ENCODE measurements at places on chromosomes 6 and 20.

- no peak for DNase-seq
Observed at GRCh38 chr6:154865291-154865690, 129.8 kb upstream of the TIAM2 start.

DNA sequence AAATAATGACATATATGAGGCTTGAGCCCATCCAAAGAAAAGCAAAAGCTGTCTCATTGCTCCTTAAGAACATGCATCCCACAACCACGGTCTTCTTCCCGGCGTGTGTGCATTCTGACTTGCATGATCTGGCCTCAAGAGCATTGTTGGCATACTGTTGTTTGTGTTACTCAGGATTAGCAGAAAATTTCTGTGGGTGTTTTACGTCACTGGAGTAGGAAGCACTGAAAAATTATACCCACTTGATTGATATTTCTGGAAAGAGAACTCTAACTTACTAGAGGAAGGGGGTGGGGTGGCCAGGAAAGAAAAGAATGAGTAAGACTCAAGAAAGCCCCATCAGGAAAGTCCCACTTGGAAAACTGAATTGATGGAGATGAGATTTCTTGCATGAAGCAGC lies 326.2 kb upstream of the PRDM1 start:
- no peak for DNase-seq

GRCh38 chr6:31899882-31900722 lies 1.8 kb downstream of the ZBTB12 start:
- DNase-seq = no peak

DNA sequence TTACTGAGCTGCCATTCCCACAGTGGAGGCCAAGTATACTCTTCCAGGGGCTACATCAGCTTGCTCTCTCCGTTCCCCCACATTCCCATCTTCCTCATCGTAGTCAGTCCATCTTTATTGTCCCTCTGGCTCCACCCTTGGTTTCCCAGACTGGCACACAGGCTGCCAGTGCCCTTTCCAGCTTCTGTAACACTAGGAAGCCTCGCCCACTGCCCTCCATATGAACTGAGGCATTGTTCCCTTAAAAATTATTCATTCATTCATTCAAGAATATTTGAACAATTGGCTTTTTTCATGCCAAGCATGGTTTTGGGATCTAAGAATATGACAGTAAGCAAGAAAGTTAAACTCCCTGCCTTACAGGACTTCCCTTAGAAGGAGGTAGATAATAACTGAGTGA lies 14.3 kb downstream of the ROS1 start:
- DNase-seq = no peak

GRCh38 chr20:43839793-43840199 lies 74.9 kb upstream of the TOX2 start:
- DNase-seq = no peak

DNA sequence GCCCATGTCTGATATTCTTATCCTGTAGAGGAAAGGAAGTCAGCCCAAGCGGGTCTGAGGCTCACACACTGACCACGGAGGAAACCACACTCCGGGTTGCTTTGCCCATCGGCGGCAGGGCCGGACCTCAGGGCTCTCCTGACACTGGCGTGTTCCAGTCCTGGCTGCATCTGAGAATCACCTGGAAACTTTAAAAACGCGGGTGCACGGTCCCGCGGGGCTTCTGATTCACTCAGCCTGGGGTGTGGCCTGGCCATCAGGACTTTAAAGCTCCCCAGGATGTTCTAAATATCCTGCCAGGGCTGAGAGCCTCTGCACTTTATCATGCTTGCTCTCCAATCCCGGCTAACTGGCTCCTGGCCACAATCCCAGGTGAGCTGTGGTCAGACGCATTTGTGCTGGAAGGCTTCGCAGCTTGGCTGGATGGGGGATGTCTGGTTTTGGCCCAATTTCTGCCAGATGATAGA lies 47.7 kb upstream of the DACT2 start:
- DNase-seq = no peak

DNA sequence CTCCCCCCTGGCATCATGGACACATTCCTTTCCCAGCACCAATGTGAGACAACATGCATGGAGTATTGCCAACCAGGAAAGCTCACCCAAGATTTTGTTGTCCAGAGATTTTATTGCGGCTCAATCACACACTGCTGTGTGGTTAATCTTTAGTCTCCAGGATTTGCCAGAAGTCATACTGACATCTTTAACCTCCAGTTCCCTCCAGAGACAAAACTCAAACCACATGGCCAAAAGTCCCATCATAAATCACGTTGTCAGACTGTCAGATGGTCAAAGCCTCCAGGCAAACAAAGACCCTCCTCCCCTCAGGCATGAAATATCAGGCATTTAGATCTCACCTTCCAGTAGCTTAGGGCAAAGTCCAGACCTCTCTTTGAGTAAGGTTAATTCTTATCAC lies 97.3 kb upstream of the OPRM1 start:
- DNase-seq = no peak

DNA sequence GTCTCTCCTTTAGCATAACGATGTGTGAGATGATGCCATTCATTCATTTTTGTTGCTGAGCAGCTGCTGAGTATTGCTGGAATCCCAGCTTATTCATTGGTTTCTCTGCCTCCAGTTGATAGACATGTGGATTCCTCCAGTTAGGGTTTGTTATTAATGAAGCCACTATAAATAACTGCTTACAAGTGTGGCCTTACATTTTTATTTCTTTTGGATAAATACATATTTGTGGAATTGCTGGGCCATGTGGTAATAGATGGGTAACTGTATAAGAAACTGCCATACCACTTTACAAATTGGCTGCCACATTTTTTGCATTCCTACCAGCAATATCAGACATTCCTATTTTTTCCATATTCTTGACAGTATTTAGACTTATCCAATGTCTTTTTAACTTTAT lies 2.6 kb upstream of the HLA-B start:
- no peak for DNase-seq

- no peak for DNase-seq
Observed at GRCh38 chr20:32638848-32639247, 34.9 kb downstream of the C20orf203 start.

DNA sequence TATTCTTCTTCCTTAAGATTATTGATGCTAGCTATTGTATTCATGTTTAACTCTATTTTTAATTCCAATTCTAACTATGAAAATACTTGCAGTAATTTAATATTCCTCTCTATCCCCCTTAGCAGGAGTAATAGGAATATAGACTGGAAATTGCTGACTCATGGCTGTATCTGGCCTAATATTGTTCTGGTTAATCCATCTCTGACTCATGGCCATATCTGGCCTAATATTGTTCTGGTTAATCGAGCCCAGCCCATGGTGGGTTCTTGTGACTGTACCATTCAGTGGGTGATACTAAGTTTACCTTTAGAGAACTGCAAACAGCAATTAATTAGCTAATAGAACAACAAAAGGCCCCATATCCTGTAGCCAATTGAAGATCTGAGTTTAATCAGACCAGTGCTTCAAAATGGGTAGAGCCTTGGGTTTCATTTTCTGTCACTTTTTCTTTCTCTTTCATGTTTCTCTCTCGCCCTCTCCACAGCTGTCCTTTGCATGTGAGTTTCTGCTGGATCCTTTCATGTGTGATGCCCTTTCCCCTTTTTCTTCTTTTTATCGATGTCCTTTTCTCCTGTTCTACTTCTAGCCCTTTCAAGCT lies 50.6 kb downstream of the SLC22A3 start:
- DNase-seq = no peak

GRCh38 chr20:22080985-22081384 lies 375.5 kb downstream of the PAX1 start:
- DNase-seq = no peak

DNA sequence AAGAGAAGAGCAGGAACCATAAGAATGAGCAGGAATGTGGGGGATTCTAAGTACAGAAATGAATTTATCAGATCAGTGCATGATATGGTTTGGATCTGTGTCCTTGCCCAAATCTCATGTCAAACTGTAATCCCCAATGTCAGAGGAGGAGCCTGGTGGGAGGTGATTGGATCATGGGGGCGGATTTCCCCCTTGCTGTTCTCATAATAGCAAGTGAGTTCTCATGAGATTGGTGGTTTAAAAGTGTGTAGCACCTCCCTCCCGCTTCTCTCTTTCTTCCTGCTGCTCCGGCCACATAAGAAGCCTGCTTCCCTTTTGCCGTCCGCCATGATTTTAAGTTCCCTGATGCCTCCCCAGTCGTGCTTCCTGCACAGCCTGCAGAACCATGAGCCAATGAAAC lies 49.2 kb downstream of the KHDC1L start:
- DNase-seq = no peak

DNA sequence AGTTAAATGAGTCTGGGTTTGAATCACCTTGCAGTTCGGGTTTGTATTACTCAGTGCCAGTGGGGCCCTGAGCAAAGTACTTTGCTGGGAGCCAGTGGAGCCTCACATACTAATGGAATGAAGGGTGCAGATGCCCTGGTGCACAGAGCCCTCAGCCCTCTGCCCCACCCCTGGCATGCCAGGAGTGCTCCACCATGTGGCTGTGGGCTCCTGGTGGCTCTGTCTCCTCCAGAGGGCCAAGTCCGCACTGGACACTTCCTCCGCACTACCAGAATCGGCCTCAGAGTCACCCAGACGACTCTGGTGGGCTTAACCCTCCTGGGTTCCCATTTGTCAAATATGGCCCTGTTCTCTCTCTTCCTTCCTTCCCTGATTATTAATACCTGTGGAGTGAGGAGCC lies 94.0 kb downstream of the STK35 start:
- DNase-seq = no peak

DNA sequence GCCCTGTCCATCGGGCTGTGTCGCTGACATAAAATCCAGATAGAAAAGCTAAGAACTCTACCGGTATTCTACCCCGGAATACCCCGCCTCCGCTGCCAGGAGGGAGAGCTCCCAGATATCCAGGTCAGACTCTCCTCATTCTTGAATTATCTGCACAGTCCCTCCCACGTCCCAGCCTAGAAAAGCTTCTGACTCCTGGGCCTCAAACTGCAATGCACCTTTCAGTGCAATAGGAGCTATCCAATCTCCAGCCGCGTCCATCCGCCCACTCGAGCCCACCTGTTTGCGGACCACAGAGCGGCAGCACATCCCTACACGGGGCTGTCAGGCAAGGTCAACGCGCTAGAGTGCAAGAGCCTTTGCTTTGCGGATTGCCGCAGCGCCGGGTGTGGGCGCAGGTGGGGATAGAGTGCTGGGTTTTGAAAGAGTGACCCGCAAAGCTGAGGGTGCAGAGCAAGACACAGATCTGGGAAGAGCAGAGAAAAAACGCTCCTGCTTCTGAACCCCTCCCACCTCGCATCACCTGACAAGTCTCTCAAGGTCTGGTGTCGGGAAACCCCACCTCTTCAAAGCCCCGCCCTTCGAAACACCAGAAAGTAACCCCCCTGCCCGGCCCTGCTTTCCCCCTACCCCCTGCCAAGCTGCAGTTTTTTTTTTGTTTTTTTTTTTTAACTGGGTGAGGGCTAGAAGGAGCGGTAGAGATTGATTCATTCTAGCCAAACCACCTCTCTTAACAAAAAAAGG lies 1.3 kb downstream of the TAPBP start:
- DNase-seq = peak; percentile 83

- no peak for DNase-seq
Observed at GRCh38 chr6:36716476-36717093, 19.0 kb downstream of the RAB44 start.

- DNase-seq = no peak
Observed at GRCh38 chr6:5565971-5566370, 304.7 kb downstream of the FARS2 start.

DNA sequence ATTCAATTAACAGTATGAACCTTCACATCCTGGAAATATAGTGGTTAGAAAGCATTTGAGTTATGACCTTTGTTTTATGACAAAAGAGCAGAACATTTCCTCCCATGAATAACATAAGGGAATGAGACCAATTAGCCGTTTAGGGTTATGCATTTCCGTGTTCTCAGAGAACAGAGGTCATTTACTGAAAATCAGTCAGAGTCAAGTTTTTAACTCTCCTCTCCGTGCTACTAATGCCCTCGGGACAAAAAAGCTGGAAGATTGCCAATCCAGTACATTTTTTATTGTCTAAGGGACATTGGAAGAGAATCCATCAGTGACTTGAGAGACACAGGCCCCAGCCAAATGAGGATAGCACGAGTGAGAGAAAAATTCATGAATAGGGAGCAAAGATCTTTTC lies 632.7 kb downstream of the RFPL4B start:
- DNase-seq = peak; percentile 20

- DNase-seq = no peak
Observed at GRCh38 chr6:80489911-80490635, 383.6 kb downstream of the BCKDHB start.

GRCh38 chr6:15861486-15861885 lies 198.7 kb upstream of the DTNBP1 start:
- no peak for DNase-seq

DNA sequence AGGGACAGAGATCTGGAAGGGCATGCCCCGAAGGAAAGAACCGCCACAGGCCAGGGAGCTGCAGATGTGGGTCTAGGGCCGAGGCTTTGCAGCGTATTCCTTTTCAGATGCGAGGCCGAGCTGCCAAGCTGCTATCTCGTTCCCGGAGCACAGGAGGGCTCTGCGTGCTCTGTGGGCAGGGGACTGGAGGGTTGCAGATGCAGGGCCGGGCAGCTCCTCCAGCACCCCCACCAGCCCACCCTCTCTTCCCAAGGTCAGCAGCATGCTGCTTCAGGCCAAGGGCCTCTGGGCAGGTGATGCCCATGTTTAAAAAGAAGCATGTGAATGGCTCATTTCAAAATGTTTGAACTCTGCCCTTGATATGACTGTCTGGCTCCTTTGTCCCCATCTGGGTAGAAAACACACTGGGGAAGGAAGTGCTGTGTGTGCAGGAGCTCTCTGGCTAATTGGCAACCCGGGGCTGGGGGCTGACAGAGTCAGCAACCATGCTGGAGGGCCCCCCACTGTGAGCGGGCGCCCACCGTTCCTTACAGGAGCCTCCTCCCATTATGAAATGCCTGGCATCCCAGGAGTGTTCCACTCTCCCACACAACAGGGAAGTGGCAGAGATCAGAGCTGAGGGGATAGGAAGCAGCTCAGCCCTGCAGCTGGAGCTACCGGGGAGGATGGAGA lies 353.3 kb downstream of the ZFAND3 start:
- DNase-seq = no peak

GRCh38 chr6:84317463-84317862 lies 90.0 kb upstream of the CEP162 start:
- DNase-seq = no peak

DNA sequence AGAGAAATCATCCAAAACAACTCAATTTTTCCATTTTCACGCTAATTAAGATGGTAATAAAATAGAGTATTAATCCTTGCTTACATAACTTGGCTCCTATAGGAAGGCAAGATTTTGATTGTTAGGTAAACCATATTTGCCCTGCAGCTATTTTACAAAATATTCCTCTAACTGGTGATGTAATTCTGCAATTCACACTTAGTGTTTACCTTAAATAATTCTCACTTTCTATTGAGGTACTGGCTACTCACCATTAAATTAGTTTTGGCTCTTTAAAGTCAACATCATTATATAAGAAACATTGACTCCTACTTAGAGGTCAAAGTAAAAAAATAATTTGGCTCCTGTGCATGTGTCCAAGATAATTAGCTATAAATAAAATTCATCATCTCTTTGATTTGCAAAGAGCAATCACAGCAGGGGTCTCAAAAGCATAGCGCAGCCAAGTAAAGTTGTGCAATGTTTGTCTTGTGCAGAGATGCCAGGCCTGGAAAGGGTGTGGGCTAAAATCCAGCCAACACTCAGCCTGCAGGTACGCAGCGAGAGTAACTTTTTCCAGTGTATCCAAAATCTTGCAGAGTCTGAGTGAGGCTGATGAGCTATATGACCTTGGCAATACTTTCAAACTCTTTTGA lies 501.2 kb downstream of the MMUT start:
- DNase-seq = no peak
